T-helper 9 cell (primary cell): ENCODE measurements at places on chromosomes 16 and 17.

- no peak for DNase-seq
These were observed 43.8 kb downstream of the PIPOX start for GRCh38 chr17:29086628-29087332.

DNA sequence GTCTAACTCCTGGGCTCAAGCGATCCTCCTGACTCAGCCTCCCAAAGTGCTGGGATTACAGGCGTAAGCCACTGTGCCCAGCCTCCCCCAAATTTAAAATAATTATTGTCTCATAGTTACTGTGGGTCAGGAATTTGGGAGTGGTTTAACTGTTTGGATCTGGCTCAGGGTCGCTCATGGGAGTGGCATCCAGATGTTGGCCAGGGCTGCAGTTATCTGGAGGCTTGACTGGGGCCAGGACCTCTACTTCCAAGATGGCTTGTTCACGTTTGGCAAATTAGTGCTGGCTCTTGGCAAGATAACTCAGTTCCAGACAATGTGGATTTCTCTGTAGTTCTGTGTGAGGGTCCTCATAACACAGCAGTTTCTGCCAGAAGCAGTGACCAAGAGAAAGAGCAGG, 8.0 kb downstream of the TEN1 start:
- no peak for DNase-seq

- DNase-seq: no peak
These were observed 399.5 kb upstream of the TNRC6C start for GRCh38 chr17:77558846-77559626.

GRCh38 chr16:56257239-56257638, 66.0 kb downstream of the GNAO1 start:
- DNase-seq: no peak

GRCh38 chr16:13953501-13953900, 33.5 kb downstream of the ERCC4 start:
- no peak for DNase-seq

GRCh38 chr16:31458073-31458843, 1.0 kb upstream of the ARMC5 start:
- peak; percentile 60 for DNase-seq

DNA sequence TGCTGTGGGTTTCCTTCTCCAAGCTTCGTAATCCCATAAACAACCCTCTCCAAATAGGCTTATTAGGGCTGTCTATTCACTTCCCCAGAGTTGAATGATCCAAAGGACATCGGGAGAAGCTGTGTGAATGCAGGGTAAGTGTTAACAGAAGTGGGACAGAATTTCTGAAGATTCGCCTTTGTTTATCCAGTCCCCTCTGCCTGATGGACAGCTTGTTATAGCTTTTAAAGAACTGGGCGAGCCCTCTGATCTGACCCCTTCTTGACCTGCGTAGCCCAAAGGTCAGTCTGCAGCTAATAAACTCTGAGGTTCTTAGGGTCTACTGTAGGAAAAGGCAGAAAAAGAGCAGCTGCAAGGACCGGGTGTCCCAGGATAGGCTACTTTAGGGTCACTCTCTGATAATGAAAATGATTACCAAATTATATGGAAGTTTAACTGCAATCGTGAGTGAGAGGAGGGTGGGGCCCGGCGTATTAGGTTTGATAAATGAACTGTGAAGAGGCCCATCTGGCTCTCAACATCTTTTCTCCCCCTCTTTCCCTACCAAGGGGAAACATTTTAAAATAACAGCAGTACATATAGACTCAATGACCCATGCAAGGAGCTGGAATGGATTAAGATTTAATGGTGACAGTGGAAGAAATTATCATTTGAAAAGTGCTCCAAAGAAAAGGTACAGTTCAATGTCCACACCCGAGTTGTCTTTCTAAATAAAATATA, 233.4 kb downstream of the FTO start:
- no peak for DNase-seq

DNA sequence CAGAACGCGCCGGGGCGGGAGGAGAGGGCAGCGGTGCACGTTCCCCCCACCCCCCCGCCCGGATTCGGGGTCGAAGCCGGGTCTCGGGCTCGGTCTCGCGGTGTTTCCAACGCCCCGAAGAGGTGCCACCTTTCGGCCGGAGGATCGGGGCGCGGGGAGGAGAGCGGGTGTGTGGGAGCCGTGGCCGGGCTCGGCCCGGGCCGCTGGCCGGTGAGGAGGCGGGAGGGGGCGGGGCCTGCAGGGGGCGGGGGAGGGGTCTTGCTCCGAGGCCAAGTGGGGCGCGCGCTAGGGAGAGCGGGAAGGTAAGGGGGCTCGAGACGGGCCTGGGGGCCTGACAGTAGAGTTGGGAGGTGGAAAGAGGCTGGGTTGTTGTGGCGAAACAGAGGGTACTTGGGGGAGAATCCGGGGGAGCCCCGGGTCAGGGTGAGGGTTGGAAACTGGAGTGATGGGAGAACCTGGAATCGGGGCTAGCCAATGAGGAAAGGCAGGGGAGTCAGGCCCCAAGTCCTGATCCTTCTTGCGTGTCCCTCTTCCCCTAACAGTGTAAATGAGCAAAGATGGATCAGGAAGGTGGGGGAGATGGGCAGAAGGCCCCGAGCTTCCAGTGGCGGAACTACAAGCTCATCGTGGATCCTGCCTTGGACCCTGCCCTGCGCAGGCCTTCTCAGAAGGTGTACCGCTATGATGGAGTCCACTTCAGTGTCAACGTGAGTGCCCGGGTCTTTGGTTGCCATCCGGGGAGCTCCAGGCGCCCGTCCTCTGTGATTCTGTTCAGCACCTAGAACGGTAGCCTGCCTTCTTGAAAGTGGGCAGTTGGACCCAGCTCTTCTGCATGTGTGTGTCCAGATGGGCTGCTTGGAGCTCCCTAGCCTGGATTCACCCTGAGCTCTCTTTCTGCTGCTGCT, 873 bp downstream of the SETD1A start:
- peak; percentile 62 for DNase-seq

GRCh38 chr17:50798424-50799288, 31.3 kb upstream of the ANKRD40CL start:
- no peak for DNase-seq

DNA sequence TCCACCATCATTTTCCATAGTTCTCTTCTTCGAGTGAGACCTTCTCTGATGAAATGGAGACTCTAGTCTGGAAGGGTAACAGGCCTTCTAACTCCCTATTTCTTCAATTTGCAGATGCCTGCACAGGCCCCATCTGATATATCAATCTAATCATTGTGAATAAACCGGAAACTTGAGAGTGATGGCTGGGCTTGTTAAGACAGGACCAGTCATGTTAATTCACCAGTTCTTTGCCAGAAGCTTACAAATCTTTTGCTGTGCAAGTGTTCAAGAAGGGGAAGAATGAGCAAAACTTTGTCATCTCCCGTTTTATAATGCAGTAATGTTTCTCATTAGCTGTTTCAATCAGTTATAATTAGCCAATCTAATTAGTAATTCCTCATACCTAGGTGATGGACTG, 1561.3 kb upstream of the GOT2 start:
- no peak for DNase-seq

GRCh38 chr16:67163999-67164558, 466 bp upstream of the HSF4 start:
- no peak for DNase-seq

- DNase-seq: peak; percentile 25
These were observed 733 bp downstream of the CHRNB1 start for GRCh38 chr17:7445619-7445968.

- DNase-seq: no peak
These were observed 22.2 kb downstream of the WSCD1 start for GRCh38 chr17:6092182-6092902.

GRCh38 chr17:79987187-79987934, 48.3 kb downstream of the TBC1D16 start:
- DNase-seq: no peak

DNA sequence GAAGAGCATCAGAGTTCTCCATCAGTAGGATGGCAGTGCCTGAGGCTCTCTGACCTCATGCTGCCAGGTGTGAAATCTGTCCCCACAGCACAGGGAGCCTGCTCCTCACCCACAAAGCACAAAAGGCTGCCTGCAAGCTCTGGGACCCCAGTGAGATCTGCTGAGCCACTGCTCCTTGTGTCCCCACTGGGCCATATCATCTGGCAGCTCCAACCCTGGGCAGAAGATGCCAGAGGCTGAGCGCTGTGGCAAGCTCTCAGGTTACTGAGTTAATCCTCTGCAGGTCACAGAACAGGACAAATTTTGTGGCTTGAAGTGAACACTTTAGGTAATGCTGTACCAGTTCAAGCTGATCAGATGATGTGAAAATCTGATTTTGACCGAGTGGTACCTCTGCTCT, 26.7 kb upstream of the ERN1 start:
- no peak for DNase-seq

DNA sequence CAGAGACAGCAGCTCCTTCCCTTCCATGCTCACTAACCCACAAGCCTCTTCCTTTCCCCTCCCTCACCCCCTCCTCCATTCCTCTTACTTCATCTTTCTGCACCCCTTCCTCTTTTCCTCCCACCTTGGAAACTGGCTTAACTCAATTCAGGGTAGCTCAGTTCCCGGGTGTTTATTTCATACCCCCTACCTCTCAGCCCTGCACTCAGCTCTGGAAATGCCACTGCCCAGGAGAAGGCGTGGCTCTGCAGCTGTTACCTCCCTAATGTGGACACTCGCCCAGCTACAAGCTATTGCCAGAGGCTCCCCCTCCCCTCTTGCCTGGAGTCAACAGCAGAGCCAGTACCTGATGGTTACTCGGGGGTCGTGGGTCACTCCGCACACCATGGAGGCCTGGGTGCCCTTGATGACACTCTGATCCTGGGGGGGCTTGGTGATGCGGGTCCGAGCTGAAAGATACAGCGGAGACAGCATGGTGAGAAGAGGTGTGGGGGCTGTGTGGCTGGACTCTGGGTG, 118.4 kb upstream of the CDC42EP4 start:
- no peak for DNase-seq

DNA sequence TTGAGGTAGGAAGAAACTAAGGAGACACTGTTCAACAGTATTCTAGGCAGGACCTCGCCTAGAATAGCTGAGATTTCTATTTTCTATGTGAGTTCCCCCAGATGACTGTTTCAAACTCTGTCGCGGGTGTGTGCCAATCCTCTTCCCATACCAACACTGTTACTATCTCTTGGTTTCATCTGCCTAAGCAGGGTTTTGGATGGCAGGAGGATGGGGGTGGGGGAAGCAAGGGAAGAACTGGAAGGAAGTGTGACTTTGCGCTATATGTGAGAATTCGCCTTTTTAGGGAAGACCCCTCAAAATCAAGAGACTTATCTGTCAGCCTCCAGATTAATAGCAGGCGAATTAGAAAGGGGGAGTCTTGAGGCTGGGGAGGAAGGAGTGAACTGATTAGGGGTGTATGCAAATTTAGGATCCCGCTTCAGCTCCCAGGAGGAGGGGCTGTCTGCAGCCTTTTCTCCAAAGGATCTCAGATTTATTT, 521 bp upstream of the G6PC3 start:
- no peak for DNase-seq

- no peak for DNase-seq
These were observed 680 bp downstream of the ZNF629 start for GRCh38 chr16:30786115-30786935.

GRCh38 chr17:81387100-81388090, 7.9 kb upstream of the BAHCC1 start:
- DNase-seq: no peak

DNA sequence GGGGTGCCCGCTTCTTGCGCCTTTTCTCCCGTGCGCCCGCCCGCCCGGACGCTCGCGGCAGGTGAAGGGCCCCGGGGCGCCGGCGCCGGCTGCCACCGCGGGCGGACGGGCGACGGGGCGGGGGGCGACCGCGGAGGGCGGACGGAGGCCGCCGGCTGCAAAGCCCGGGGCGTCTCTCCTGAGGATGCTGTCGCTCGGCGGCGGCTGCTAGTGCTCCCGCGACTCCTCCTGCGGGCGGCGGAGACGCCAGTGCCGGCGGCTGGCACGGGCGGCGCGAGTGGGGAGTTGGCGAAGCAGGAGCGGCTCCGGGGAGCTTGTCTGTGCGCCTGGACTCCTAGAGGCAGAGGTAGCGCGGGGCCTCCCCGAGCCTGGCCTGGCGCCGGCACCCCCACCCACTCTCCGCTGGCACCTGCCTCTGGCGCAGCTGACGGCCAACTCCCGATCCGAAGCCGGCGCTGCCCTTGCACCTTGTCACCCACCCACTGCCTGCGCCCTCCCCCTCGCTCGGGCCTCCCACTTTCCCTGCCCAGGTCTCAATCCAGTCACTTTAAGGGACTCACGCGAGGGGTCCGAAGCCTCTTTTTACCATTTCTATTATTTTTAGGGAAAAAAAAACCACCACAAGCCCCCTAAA, at the start of gene FAM20A:
TSS of gene FAM20A (minus strand) at position 437 of the 634 bp plus-strand sequence. CDS start 701 bp downstream, outside the sequence.
- DNase-seq: no peak

- DNase-seq: no peak
These were observed 6.1 kb downstream of the SSTR5 start for GRCh38 chr16:1078579-1079021.

DNA sequence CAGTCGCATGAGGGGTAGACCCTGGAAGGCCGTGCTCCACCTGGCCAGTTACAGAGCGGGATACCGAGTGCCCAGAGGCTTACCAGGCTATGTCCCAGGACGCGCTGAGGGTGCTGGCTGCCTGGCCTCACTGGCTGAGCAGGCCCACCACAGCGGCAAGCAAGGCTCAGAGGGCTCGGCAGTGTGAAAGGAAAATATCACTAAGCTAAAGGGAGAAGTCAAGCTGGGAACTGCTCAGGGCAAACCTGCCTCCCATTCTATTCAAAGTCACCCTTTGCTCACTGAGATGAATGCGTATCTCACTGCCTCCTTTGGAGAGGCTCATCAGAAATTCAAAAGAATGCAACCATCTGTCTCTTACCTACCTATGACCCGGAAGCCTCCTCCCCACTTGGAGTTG, 37.4 kb downstream of the CCDC57 start:
- DNase-seq: no peak
